ENCODE measurements at places on chromosomes 3 and 15.

GRCh38 chr3:185824051-185825005, 514 bp downstream of the IGF2BP2 start:
- DNase-seq = peak; percentile 20

DNA sequence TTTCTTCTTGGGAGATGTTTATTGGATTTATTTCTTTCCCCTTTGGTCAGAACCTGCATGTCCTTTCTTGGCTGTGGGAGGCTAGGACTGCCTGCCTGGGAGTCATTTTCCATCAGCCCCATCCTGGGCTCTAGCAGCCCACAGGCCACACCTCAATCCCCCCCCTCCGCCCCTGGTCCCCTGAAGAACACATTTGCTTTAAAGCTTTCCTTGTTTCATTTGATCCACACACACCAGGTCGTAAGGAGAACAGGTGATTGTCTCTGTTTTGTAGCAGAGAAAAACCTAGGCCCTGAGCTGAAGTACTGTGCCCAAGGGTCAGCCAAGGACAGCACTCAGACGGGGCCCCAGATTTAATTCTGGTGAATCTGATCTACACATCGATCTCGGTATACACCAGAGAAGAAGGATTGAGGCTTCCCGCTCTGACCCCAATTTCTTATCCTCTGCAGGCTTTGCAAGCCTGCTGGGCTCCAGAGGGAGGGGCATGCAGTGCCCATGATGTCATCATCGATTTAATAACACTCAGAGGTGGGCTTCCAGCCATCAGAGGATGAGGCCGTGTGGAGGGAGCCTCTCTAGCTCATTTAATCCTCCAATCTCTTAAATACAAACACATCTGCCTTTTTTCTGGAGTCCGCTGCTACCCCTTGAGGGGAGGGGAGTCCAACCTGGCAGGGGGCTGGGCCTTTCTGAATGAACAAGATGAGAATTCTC, 1.7 kb upstream of the CLN6 start:
- DNase-seq = peak; percentile 5

DNA sequence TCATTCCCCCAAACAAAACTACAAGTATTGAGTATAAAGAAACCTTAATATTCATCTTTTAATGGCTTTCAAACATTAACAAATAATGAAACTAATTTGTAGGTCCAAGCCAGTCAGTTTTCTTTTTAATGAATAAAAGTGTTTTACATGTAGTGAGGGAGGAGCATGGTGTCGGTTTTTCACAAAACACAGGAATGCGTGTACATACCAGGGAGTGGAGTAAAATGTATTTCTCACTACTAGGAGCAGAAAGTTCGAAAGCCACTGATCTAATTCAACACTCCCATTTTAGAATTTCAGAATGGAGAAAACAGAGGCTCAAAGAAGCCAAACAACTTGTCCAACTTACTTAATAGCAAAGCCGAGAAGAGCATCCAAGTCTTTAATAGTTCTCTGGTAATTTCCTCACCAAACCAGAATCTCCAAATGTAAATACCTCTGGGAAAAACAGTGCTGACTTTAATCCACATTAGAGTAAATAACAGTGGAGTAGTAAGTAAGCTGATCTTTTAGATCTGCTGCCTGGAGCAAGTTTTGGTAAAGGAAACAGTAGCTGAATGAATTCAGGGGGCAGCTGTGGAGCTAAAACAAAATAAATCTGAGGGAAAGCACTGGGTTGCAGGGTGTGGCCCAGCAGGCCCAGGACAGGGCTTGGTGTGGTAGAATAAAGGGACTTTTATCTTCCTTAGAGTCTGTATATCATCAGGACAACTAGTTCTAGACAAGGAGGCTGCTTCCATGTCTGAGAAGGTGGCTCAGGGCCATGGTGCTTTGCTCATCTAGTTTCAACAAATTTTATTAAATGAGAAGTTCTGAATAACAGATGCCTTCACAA, 7.9 kb downstream of the ANP32A start:
- DNase-seq = no peak

DNA sequence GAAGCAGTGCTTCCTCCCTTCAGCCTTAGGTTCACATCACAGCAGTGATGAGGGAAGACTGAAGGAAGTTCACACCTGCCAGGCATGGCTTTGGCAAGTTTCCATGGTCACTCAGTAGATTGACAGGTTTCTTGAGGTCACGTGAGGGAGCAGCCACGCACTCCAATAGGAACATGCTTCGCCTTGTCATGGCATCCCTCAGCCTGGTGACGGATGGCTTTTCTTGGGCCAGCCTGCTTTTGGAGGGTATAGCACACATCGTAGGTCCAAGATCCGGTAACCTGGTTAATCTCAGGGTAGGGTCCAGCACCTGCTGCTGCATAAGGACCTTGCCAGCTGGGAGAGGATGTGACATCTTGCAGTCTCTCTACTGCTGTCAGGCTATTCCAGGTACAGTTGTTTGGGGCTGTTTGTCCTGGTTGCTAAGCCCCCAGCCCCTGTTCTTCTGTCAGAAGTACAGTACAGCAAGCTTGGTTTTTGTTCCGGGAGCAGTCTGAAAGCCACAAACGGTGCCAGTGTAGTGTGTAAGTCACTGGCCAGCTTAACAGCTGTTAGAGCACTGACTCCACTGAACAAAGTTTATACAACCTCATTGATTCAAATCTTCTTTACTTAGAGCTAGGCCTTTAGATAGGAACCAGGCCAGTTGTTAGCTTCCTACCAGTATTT, 42.3 kb downstream of the PSMD6 start:
- DNase-seq = no peak

- DNase-seq = no peak
Measured at GRCh38 chr3:11523572-11524101, 120.1 kb downstream of the VGLL4 start.

DNA sequence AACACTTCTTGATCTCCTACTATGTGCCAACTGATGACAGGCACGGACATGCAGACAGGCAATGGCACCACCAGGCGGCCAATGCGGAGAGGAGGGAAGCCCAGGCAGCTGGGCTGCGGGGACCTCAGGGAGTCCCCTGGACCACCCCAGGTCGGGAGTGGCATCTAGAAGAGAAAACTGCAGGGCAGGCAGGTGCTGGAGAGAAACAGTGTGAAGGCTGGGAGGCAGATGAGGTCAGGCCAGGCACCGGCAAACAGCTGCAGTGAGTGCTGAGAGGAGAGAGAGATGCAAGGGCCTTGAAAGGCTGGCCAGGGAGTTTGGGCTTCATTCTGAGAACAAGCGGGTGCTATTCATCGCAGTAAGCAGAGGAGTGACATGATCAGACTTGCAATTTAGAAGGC, 29.1 kb downstream of the SLC6A1 start:
- DNase-seq = no peak

GRCh38 chr15:29050870-29051269, 165.1 kb downstream of the APBA2 start:
- DNase-seq = no peak

DNA sequence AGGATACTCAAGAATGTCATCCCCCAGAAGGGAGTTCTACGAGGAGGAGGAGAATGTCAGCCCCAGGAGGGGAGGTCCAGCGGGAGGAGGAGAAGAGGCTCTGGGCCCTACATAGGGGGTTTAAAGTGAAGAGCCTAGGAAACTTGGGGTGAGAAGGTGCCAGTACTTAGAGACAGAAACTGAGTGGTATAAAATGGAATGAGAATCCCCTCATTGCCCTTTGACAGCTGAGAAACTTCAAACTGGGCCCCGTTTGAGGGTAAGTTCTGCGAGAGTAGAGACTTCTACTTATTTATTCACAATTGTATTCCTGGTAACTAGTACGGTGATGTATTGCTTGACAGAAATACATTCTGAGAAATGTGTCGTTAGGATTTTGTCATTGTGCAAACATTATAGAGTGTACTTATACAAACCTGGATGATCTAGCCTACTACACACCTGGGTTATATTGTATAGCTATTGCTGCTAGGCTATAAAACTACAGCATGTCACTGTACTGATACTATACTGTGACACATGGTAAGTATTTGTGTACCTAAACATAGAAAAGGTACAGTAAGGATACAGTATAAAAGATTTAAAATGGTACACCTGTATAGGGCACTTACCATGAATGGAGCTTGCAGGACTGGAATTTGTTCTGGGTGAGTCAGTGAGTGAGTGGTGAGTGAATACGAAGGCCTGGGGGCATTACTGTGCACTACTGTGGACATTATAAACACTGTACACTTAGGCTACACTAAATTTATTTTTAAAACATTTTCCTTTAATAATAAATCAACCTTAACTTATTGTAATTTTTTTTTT, 62.0 kb downstream of the TSC22D2 start:
- no peak for DNase-seq

Measured in activated T-cell treated with anti-CD3 and anti-CD28 coated beads, Interleukin-2, amount 50 U/mL, for 1 hour (primary cell).